HT1080 (cell line): ENCODE measurements at places on chromosomes 5 and 9. TPM values are rescaled to one million over a fixed set of nuclear protein-coding genes. Genes with fewer than 3 reads are reported as not detected.

The LHX3 gene
- total RNA-seq, result not detected in 2 replicates

DNA sequence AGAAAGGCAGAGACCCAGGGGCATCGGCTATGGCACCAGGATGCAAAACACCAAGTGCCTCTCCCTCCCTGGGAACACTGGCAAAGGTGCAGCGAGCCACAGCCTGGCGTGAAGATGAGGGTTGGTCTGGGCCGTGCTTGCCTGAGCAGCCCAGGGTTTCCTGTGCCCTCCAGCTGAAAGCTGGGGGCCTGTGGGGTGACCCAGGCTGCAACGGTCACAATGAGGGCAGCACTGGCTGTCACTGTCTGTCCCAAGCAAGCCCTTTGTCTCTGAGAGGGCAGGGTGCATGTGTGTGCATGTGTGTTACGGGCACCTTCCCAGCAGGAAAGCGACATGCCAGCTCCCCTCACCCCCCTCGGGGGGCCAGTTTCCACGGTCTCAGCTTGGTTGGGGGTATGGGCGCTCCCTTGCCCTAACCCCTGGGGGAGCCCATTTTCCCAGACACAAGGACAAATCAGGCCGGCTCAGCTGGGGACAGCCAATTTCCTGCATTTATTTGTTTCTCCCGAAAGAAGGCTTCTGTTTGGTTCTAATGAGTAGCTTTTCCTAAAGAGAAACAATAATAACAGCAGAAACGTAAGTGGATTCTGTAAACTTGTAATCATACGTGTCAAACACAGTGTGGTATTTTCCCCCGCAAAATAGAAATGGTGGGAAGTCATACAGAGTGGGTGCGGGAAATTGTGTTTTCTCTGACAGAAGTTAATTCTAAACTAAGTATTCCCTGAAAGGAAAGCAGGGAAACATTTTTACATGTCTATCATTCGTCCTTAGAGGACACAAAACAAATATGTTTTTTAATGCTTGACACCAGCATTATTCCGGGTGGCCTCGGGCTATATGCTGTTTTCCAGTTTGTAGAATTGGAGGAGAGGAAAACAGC, 21.3 kb downstream of the MRPL36 start:
- no peak for DNase-seq

- no peak for DNase-seq
Measured at GRCh38 chr9:123745451-123745850, 184.5 kb downstream of the DENND1A start.

- no peak for DNase-seq
Measured at GRCh38 chr5:59575648-59576445, 317.7 kb downstream of the PDE4D start.

DNA sequence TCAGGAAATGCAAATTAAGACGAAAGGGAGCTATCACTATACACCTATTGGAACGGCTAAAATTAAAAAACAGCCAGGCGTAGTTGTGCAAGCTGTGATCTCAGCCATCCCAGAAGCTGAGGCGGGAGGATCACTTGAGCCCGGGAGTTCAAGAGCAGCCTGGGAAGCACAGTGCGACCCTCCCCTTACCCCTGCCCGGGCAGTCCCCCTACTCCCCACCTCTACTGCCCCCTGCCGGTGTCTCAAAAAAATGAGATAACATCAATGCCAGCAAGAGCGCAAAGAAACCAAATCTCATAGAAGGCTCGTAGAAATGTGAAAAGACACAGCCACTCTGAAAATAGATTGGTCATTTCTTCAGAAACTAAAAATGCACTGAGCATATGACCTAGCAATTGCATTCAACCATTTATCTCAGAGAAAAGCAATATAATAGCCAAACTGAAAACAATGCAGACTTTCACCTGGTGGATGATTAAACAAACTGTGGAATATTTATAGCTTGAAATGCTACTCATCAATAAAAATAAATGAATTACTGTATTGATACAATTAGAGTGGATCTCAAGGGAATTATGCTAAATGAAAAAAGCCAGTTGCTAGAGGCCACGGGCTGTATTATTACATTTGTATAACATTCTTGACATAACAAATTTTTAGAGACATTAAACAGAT, 20.6 kb downstream of the OR2V2 start:
- no peak for DNase-seq
